ENCODE measurements at places on chromosomes 4 and X.

GRCh38 chrX:135632353-135632752 lies 81.1 kb upstream of the CT45A1 start:
- no peak for DNase-seq

DNA sequence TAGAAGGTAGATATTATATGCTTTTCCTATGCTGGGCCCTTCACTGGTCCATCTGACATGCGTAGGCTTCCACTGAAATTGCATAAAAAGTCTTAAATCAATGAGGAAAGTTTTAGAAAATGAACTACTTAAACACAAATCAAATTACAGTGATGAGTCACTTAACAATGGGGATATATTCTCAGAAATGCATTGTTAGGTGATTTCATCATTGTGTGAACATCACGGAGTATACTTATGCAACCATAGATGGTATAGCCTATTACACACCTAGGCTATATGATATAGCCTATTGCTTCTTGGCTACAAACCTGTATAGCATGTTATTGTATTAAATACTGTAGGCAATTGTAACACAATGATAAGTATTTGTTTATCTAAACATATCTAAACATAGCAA lies 10.3 kb downstream of the STAP1 start:
- no peak for DNase-seq

- DNase-seq: no peak
Measured at GRCh38 chrX:55754861-55755294, 37.3 kb downstream of the RRAGB start.

DNA sequence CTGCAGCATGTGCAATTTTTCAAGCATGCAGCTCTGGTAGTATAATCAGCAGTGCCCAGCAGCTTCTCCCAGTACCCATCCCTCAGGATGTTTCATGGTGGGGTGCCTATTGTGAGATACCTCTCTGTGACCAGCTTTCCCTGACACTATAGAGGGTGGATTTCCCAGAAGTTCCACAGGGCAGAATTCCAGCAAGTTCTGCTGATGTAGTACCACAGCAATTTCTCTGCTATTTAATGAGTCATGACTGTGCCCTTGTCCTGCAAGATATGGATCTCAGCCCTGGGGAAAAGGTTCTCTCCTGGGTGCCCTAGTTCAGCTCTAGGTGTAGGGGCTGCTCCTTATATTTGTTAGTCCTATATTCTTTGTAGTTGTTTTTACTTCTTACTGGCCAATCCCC lies 174.8 kb downstream of the ENOX2 start:
- DNase-seq: no peak

DNA sequence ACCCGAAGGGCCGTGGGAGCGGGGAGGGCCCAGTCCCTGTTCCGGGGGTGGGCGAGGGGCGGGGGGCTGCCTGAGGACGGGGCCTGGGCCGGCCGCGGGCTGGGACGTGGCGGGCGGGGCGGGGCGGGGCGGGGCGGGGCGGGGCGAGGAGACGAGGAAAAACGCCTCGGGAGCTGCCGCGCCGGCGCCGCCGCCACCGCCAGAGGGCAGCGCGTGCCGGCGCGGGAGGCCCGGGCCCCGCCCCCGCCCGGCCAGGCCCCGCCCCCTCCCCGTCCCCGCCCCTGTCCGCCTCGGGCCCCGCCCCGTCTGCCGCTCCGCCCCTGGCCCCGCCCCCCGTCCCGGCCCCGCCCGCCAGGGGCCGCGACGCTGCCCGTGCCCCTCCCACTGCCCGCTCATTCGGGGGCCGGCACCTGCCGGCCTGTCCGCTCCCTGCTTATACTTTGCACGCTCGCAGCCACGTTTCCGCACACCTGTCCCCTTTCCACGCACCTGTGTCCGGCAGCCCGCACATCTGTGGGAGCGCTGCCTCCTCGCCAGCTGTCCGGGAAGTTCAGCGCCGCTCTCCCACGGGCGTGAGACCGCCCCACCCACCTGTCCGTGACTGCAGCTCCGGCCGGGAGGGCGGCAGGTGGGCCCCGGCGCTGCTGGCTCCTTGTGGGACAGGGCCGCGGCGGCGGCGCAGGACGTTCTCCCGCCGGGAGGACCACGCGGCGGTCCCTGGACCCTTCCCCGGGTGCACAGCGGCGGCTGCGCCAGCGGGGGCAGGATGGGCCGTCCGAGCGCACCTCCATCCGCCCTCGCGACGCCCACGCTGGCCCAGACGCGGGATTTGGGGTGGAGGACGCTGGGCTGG lies 1.7 kb upstream of the FGFRL1 start:
- DNase-seq: no peak
